GM12891 (cell line): ENCODE measurements at places on chromosomes 1 and 21.

- no peak for DNase-seq
These were observed 137.9 kb downstream of the TNFSF18 start for GRCh38 chr1:172912765-172913260.

DNA sequence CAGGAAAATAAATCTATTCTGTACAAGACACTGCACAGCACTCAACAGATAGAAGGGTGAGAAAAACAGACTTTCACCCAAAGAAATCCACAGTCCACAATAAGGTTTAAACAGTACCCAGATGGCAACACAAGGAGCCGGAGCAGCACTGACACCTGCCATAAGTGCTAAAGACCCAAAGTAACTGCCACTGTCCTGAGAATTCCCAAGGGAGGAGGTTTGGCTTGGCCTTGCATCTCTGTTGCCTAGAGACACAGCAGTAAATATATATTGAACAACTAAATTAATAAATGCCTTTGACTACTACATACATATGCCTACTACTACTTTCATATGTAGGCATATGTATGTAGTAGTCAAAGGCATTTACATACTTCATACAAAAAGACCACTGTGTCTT lies 68.0 kb downstream of the VAV3 start:
- no peak for DNase-seq

DNA sequence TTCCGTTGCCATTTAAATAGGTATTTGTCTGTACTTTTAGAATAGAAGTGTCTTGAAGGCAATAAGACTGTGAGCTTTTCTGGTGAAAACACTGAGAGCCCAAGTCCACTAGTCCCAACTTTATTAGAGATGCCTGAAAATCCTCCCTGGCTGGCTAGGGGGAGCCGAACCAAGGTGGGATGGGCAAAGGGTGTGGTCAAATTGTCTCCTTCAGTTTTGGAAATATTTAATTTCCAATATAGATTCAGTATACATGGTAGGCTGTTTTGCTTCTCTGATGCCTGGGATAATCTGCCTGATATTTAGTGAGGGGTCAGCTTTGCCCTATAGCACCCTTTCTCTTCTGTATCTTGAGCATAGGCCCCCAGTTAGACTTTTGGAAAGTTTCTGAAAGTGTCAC lies 3.5 kb downstream of the ROR1 start:
- DNase-seq = no peak

DNA sequence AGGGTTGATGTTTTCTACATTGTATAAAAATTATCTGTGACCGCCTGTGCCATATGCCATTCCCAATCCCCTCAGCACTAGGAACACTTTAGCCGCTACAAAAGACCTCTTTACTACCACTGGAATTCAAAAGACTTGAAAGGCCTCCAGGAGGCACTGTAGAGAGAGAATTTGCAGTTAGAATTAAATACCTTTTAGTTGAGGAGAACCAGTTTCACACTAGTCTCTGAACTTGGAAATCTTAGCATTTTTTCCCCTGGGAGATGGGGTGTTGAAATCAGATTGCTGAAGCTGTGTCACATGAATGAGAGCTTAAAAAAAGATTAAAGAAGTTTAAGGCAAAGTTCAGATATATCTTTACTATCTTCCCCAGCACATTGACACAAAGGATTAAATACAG lies 291.0 kb downstream of the ADGRL2 start:
- DNase-seq = no peak

GRCh38 chr1:154490317-154490716 lies 11.7 kb upstream of the TDRD10 start:
- no peak for DNase-seq

GRCh38 chr1:58155418-58156123 lies 391.0 kb downstream of the OMA1 start:
- no peak for DNase-seq

DNA sequence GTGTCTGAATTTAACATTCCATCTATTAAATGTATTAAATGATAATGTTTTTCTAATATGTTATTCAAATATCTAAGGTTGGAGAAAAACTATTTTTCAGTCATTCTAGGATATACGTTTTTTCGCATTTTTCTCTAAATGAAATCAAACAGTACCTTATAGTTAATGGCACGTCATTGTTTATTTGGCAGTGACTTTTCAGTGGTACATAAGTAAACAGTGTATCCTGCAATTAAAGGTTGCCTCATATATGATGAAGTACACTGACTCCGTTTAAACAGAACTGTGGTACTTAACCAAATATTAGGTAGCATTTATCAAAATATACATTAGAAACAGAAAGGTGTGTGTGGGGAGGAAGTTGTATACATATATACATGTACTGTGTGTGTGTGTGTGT lies 79.2 kb downstream of the EPS15 start:
- no peak for DNase-seq

DNA sequence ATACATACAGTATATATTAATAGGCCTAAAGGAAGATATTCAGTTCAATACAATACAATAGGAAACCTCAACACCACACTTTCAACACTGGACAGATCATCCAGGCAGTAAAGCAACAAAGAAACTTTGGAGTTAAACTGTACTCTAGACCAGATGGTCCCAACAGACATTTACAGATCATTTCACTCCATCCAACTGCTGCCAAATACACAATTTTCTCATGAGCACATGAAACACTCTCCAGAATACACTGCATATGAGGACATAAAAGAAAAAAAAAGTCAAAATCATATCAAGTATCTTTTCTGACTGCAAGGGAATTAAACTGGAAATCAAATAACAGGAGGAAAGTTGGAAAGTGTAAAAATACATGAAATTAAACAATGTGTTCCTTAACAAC lies 607.5 kb upstream of the BRINP3 start:
- DNase-seq = no peak

GRCh38 chr1:174982971-174983689 lies 16.6 kb upstream of the CACYBP start:
- DNase-seq = no peak

- peak; percentile 40 for DNase-seq
These were observed 12.4 kb downstream of the SLC30A1 start for GRCh38 chr1:211566431-211567025.

- DNase-seq = peak; percentile 96
These were observed 66.6 kb upstream of the LAPTM5 start for GRCh38 chr1:30823969-30824735.

DNA sequence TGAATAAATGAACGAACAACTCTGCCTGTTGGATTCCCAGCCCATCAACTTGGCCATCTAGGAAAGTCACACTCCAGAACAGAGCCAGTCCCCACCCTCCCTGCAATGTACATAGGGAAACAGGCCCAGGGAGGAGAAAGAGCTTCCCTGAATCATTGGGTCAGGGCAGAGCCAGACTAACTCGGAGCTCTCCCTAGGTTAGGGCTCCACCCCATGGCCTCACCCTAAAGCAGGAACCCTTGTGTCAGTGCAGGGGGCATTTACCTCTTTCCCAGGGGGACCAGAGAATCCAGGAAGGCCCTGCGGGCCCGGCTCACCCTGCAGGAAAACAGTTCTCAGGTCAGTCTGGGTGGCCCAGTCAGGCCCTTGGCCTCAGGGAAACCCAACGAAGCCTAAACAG lies 11.6 kb downstream of the COL9A2 start:
- no peak for DNase-seq

- no peak for DNase-seq
These were observed 28.9 kb downstream of the FAAP20 start for GRCh38 chr1:2165646-2166045.

GRCh38 chr1:23936481-23937176 lies 23.0 kb upstream of the PNRC2 start:
- DNase-seq = no peak

DNA sequence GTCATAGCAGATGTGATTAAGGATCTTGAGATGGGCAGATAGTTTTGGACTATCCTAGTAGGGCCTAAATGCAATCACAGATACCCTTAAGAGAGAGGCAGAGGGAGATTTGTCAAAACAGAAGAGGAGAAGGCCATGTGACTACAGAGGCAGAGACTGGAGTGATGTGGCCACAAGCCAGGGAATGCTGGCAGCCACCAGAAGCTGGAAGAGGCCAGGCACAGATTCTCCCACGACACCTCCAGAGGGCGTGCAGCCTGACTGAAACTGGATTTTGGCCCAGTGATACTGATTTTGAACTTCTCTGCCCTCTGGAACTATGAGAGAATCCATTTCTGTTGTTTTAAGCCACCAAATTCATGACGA lies 52.1 kb upstream of the EPS8L3 start:
- DNase-seq = no peak

- DNase-seq = no peak
These were observed 20.4 kb downstream of the LURAP1 start for GRCh38 chr1:46223472-46223943.

- DNase-seq = no peak
These were observed 10.4 kb downstream of the HYI start for GRCh38 chr1:43443197-43443946.

GRCh38 chr1:1023700-1024099 lies 3.8 kb downstream of the AGRN start:
- no peak for DNase-seq

DNA sequence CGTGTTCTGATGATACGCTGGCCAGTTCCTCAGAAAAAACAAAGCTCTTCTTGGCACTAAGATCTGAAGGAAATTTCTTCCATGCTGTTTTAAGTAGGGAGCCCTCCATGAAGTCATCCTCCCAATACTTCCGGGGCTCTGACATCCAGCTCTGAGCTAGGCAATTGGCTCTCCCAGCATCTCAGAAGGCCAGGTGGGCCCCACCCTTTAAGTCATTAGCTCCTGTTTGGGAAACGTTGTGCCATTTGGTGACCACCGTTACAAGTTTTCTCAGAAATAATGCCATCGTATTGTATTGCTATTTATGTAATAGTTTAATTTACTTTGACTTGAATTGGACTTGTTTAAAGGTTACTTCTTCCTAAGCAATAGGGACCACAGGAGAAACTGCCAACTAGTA lies 130.3 kb upstream of the EDN2 start:
- DNase-seq = no peak

- no peak for DNase-seq
These were observed 45.0 kb downstream of the NPHP4 start for GRCh38 chr1:5947071-5947821.

- no peak for DNase-seq
These were observed 27.6 kb downstream of the RRP1B start for GRCh38 chr21:43686811-43687565.

- no peak for DNase-seq
These were observed 11.2 kb upstream of the FOXO6 start for GRCh38 chr1:41350055-41350378.

DNA sequence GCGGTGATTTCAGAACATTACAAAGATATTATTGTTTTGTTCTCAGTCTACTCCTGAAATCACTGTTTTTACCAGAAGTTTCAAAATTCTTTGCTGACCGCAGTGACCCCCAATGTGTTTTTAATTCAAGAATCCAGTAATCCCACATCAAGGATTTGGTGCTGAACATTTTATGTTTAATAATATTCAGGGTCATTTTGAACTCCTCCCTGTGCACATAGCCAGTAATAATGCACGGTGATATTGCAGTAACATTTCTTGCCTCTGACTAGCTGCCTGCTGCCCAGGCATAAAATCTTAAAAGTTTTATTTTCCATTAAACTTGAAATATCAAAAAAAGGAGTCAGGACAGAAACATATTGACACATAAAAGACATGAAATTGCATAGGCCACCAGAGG lies 443.4 kb upstream of the NCAM2 start:
- DNase-seq = no peak

DNA sequence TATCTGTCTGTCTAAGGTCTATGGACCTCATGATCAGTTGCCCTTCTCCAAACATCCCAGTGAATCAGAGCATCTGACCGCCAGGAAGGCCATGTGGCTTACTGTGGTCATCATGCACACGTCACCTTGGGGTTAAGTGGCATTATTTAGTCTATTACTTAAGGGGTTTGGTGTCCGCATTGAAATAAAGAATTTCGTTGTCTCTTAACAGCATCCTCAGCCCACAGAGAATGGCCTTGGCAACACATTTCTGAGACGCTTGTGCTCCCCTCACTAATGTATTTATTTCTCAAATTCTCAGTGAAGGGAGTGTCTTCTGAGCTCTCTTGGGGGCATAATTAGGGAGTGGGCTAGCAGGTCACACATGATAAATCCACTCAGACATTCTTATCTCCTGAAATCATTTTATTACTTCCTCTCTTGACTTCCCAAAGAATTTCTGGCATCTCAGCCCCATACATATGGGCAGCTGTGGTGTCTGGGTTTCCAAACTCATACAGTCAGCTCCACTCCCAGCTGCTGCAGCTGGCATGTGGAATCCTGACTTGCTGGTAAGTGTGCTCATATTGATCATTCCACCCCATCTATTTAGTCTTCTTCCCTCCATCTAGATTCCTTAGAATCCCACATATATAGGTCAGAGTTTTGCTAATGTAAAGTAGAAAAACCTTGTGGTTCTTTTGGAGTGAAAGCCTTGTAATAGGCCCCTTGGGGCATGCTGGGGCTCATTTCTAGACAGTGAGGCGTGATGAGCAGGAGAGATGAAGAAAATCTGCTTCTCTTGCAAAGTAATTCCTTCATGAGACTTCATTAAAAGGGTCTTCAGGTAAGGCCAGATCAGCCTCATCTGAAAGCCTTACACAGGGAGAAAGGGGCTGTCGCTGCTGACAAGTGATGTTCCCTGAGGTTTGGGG lies 110.5 kb downstream of the HHAT start:
- no peak for DNase-seq

DNA sequence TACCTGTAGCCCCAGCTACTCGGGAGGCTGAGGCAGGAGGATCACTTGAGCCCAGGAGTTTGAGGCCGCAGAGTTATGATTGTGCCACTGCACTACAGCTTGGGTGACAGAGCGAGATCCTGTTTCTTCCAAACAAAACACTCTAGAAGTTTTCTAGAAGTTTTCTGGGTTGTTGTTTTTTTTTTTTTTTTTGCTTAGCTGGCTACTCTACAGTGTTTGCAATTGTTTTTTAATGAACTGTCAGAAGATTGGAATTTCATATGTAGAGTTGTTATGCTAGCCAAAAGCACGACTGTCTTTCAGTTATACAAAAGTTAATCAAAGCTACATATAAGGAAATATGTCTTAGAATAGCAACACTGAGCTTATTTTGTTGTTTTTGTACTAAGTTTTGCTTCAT lies 30.9 kb upstream of the NEXN start:
- DNase-seq = no peak

GRCh38 chr1:225603538-225604354 lies 49.2 kb downstream of the ENAH start:
- DNase-seq = no peak

DNA sequence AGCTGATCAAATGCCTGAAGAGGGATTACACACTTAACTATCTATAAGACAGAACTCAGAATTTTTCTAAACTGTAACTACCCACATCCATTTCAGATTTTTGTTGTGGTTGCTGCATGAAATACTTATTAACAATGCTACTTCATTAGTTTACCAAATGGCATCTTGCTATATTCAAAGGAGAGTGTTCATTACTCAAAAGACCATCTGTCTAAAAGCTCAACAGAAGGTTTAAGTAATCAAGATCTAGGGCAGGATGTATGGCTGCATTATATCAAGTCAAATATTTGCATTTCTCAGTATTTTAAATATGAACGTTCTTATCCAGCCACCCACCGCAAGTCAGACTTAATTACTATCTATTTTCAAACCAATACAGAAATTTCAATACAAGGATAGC lies 79.9 kb downstream of the SIPA1L2 start:
- no peak for DNase-seq

GRCh38 chr1:216448011-216448510 lies 24.8 kb upstream of the USH2A start:
- DNase-seq = no peak

- DNase-seq = no peak
These were observed 41.8 kb downstream of the FOXD2 start for GRCh38 chr1:47479664-47480063.
